ENCODE measurements at places on chromosomes 11 and 22.

- no peak for DNase-seq
These were observed 119.1 kb downstream of the MN1 start for GRCh38 chr22:27682437-27682836.

DNA sequence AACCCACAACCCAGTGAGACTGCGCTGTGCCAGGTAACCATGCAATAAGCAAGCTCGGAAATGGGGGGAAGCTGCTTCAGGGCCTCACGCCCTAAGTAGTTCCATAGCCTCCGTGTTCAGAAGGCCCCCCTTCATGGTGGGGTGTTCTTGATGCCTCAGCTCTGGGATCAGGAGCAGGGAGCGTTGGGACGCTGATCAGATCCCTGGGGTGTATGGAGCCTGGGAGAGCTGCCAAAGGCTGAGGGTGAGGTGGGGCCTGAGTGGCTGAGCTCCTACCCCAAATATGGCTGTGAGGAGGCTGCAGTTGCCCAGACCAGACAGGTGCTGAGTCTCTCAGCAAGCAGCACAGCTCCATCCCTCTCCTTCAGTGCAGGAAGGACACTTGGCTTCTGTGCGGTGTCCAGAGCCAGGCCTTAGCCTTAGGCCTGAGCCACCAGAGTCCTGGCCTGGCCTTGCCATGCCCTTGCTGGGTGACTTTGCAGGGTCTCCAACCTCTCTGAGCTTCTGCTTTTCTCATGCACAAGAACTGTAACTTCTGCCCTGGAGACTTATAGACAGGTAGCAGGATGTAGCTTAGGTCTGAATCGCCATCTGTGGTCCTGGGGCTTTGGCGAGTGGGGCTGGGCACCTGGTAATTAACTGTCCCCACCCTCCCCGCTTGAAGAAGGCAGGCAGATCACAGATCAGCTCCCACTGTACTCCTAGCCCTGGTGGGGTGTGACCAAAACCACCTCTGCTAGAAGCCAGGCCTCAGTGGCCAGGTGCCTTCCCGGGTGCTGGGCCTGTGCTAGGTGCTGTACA, 5.3 kb downstream of the MMP11 start:
- no peak for DNase-seq

DNA sequence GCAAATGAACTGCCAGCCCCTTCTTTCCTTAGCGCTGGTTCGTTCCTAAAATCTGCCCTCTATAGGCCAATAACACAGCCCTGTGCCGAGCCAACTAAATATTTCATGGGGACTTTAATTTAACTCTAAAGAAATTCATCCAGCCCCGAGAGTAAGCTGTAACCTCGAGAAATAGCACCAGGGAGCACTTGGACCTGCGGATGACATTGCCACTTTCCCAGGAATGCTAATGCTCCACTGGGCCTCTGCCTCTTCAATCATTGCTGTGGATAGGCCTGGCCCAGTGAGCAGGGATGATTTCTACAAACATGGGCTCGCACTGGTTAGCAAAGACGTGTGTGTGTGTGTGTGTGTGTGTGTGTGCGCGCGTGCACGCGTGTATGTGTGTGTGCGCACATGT, 95.3 kb upstream of the TBCEL start:
- no peak for DNase-seq

GRCh38 chr11:14455648-14456430, 43.8 kb downstream of the COPB1 start:
- DNase-seq = no peak

- no peak for DNase-seq
These were observed 5.8 kb downstream of the DEPDC7 start for GRCh38 chr11:33021501-33021900.

All from anterior cingulate cortex (tissue), 58 donors.